ENCODE measurements at places on chromosomes 7 and 10.
A peak's percentile ranks its signal among the peaks of the same experiment; 100 is the strongest.

GRCh38 chr10:10774416-10774815 is 243.3 kb upstream of the CELF2 start:
- no peak for DNase-seq

DNA sequence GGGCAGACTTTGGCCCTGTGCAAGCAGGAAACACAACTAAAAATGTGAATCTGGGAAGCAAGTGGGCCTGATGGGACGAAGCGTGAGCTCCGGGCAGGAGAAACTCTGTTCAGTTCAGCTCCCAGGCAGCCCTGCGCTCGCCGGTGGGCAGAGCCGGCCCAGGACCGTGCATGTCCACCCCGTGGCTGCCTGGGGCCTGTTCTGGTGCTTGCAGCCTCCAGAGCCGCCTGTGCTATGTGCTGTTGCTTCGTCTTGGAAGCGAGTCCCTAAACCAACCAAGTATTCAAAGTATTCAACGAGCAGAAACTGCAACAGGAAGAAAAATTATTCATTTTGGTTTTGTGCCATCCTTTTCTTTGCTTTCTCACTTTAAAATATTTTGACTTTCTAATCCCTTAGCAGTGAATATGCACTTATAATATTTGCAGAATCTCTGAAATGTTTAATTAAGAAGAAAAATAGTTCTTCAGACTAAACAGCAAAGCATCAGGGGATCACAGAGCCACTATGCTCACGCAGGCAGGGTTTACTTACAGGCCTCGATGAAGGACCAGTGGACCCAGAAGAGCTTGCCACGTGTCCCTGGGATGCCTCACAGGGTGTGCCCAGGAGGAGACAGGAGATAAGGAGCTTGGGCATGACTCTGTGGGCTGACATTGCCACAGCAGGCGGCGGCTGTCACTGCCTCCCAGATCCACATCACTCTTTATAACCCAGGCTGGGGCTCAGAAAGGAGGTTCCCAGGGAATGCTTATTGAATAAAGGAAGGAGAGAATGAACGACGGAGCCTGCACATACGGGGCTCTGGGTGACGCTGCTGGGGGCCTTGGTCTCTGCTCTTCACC is 45.6 kb downstream of the VIPR2 start:
- DNase-seq: no peak

DNA sequence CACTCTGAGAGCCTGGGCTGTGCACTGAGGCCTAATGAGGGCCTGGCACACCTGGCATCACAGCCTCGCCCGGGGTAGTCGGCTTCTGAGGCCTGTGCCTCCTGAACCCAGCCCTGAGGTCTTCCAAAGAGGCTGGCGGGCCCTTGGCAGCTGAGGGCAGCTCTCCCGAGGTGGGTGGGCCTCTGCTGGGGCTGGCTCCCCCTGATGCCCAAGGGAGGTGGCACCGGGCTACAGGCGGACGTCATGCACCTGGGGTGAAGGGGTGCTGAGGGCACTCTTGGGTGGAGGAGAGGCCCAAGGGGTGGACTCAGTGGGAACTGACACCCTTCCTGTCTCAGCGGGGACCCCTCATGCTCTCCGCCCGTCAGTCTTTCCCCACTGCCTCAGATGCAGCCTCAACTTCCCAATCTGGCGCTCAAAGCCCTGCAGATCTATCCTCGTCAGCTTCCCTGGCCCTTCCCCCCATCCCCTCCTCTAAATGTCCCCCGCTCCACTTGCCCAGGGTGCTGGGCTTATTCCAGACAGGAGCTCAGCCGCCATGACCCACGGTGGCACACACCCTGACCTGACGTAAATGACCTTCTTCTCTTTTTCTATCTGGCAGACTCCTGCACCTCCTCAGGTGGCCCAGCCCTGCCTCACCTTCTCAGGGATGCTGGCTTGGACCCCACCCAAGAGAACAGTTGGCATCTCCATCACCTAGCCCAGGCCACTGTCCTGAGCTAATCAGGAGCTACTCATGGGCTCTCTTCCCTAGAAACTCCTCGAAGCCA is 38.2 kb downstream of the MYL10 start:
- no peak for DNase-seq

DNA sequence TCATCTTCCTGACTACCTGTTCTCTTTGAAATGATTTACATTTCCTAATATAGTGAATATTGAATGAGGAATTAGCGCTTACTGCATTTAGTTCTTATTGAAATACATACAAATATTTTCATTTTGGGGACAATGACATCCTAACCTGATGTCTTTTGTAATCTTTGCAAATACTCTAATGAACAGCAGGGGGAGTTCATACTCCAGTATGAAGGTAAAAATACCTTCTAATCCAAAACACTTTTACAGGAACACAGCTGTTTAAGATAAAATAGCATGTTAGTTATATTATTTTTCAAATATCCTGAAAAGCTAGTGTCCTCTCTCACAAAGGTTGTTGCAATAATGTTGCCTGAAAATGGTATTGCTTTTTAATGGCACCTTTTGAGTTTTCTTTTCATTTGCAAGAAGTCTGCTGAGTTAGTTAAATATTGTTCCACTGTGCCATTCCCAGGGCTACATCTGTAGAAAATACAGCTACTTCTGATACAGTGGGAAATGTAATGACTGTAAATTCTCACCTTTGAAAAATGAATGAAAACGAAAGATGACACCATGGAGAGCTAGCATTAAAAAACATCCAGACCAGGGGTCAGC is 400.0 kb downstream of the PHF14 start:
- DNase-seq: peak; percentile 18

DNA sequence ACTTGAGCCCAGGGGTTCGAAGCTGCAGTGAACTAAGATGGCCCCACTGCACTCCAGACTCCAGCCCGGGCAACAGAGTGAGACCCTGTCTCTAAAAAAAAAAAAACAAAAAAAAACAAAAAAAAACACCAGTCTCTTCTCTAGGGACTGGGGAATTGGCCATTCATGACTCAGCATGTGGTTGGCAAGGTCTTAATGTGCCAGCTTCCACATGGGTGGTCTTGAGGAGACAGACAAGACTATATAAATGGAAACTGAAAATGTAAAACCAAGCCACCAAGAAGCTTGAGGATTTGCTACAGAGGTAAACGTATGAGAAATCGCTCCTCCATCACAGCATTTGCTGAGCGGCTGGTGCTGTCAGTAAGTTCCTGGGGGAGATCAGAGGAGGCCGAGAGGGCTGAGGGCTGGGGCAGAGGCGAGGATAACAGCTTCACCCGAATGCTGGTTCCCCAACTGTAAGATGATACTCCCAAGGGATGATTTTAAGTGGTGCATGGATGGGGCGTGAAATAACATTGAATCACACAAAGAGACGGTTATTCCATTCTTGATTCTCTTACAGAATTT is 128.7 kb downstream of the C10orf105 start:
- no peak for DNase-seq

DNA sequence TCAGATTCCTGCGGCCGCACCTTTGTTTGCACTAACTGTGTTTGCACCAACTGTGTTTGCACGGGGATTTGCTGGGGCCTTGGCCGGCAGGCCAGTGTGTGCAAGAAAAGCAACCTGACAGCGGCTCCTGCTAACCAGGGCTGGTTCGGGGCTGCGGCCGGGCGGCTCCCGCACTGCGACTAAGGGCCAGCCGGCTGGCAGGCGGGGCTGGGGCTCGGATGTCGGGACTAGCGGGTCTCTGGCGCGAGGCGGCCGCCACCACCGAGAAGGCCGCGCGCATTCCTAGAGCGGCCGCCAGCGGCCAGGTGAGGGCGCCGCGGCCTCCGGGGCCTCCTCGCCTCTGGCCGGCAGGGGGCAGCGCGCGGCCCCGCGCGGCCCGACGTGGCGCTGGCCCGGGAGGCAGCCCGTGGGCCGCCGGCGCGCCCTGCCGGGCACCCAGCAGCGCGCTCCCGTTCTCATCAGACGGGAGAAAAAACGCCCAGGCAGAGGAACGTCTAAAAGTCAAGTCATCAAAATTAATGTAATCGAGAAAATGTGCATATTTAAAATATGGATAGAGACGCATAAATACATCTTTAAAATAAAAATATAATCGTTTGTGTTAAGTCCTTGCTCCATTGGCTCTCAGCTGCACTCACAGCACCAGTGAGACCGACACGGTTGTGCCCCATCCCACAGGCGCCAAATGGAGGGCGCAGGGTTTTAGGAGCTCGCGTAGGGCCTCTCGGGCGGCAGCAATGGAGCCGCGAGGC is 38.5 kb downstream of the ZNF777 start:
- peak; percentile 66 for DNase-seq

- no peak for DNase-seq
Measured at GRCh38 chr7:99393355-99394187, 14.8 kb downstream of the PDAP1 start.

- DNase-seq: no peak
Measured at GRCh38 chr10:3719024-3719843, 65.8 kb downstream of the KLF6 start.

DNA sequence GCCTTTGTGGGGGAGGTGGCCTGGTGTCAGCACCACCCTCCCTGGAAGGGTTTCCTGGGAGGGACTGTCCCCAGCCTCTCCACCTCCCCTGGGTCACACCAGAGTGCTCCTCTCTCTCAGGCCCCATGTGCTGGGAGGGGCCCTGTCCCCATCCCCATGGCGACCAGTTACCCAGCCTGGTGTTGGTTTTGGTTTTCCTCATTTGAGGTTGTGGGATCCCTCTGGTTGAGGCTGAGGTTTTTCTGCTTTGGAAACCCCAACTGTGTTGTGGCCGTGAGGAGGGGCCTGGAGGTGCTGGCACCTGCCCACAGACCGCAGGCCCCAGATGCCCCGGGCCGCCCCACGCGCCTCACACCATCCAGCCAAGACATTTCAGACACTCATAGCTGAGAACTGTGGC is 106.3 kb downstream of the GRK5 start:
- no peak for DNase-seq

DNA sequence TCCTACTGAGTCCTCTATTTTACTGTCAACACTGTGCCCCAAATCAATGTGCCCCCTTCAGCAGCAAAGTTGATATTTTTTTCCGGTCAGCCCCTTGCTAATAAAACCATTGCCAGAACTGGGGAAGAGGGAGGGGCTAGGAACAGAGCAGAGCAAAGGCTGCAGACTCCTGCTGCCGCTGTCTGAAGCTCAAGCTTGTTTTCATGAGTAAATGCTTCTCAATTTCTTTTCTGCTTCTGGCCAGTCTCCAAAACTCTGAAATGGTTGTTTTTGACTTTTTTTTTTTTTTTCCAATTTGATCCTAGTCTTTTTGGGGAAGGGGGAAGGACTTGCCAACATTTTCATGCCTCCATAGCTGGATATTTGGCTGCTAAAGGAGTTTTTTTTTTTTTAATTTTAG is 26.7 kb upstream of the PROSER2 start:
- no peak for DNase-seq

DNA sequence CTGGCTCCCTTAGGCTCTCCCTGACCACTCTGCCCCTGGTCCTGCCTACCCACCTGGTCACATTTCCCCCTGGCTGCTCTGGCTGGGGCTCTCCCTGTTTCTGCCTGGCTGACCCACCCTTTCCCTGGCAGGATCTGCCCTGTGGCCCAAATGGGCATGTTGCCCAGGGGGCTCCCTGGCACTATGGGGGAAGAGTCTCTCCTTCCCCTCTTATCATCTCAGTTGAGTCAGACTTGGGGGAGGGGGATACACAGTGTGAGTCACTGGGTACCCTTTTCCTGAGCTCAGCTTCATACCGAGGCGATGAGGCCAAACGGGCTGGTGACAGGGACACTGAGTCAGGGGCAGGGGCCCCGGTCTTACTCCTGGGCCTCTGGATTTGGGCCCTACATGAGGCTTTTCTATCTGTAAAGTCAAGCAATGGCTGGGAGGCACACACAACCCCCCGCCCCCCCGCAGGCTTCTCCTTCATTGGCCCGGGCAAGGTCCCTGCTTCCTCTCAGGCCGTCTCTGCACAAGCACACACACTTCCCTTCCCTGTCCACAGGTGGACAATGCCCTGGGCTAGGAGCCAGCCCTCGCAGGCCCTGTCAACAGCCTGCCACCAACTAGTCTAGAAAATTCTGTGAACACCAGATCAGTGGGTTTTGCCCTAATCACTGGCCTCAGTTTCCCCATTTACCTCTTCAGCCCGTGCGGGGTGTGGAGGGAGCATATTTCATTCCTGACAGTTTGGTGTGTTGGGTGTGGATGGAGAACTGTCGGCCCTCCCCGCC is 627 bp upstream of the FLNC start:
- DNase-seq: peak; percentile 53

GRCh38 chr7:120337308-120337907 is 64.4 kb downstream of the KCND2 start:
- DNase-seq: peak; percentile 22

GRCh38 chr7:17521437-17521836 is 223.0 kb downstream of the AHR start:
- DNase-seq: peak; percentile 88

GRCh38 chr7:44324481-44325200 is 753 bp downstream of the CAMK2B start:
- no peak for DNase-seq

- no peak for DNase-seq
Measured at GRCh38 chr10:121420006-121420405, 178.2 kb downstream of the FGFR2 start.

- no peak for DNase-seq
Measured at GRCh38 chr7:2075811-2076210, 156.9 kb downstream of the MAD1L1 start.

- DNase-seq: no peak
Measured at GRCh38 chr7:129257168-129257567, 32.3 kb downstream of the AHCYL2 start.

DNA sequence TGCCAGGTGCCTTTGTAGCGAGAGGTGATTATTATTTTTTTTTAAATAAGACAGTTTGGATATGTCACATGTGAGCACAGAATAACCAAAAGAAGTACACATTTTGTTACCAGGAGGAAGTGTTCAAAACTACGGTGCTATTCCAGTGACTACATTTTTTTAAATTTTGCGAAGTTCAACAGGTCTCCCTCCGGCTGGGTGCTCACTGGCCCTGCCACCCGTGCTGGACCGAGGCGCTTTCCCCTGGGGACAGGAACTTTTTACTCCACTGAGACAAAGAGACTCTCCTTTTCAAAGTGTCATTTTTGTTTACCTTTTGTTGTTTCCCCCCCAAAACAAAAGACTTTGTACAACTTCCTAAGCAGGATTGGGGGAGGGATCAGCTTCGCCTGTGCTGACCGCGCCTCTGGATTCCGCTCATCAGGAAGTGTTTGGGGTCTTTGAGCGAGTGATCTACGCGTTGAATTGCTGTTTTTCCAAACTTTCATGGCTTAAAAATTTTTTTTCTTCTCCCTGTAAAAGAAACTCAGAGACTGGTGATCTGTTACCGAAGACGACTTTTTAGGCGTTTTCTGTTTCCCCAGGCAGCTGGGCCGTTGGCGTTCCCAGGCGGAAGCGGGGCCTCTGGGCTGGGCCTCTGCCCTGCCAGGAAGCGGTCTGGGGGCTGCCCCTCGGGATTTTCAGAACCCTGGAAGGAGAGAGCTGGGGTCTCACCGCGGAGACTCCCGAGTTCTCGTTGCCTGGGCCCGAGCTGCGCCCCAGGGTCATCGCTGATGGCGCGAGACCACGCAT is 7.2 kb downstream of the EN2 start:
- DNase-seq: no peak

DNA sequence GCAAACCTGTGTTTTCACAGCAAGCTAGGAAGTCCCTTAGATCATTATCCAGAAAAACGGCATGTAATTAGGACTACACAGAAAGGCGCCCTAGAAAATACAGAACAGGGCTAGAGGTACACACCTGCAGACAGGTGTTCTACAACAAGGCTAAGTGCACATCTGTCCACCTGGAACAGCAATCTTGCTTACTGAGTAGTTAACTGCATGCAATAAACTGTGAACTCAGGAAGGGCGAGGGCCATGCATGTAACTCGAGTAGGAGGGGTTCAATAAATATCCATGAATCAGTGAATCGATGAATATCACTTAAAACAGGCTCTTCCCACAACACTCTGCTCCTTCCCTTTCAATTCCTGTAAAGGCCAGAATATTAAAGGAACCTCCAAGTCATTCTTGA is 22.0 kb downstream of the FAM171A1 start:
- DNase-seq: no peak

- DNase-seq: no peak
Measured at GRCh38 chr7:97639036-97639435, 92.8 kb upstream of the TAC1 start.
